ENCODE measurements at places on chromosomes 1 and 21.

DNA sequence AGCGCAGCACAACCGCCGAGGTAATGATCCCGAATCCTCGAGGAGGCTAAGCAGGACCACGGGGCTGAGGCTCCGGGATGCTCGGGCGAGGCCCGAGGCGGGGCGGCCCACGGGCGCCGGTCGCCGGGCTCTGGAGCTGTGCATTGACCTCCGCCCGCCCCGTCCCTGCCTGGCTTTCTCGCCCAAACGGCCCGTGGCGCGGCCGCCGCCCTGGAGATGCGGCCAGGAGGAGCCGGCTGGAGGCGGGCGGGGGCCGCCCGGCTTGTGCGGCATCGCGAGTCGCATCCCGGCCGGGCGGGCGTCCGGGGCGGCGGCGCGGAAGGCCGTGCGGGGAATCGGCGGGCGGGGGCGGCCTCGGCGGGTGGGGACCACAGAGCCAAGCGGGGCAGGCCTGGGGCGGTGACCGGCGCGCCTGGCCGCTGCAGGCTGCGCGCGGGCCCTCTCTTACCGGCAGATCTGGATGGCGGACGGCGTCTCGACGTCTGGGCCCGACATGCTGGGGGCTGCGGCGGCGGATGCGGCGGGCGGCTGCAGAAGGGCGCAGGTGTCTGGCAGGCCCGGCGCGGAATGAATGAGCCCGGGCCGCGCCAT is 663 bp downstream of the ACOT7 start:
- DNase-seq, result peak; percentile 59

DNA sequence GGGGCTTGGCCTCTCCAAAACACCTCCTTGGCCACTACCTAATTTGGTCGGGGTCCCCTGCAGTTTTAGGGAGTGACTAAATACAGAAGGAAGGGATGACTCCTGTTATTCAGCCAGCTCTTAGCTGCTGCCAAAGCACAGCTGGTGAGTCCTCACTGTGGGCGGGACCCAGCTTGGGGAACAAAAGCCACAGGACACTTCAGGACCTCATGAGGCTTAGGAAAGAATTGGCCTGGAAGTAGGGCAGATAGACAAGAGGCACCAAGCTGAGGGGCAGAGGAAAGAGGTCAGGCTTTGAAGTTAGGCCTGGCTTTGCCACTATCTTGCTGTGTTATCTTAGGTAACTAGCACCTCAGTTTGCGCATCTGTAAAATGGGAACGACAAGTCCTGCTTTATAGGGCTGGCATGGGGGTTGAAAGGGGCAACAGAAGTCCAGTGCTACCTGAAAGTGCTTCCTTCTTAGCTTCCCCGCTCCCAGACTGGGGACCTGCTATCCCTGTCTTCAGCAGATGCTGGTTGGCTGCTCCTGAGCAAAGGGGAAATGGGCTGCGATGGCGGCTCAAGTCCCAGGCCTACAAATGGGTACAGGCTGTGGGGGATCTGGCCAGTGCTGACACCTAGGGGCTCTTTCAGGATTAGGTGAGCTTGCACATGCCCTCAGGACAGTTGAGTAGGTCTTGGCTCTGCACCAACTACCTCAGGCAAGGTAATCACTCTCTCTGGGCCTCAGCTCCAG is 15.7 kb downstream of the IFI6 start:
- peak; percentile 75 for DNase-seq

- no peak for DNase-seq
Observed at GRCh38 chr1:226793620-226794276, 54.7 kb upstream of the ITPKB start.

GRCh38 chr1:172936088-172936645 is 114.6 kb downstream of the TNFSF18 start:
- no peak for DNase-seq

- DNase-seq, result no peak
Observed at GRCh38 chr1:80917826-80918225, 882.9 kb upstream of the ADGRL2 start.

DNA sequence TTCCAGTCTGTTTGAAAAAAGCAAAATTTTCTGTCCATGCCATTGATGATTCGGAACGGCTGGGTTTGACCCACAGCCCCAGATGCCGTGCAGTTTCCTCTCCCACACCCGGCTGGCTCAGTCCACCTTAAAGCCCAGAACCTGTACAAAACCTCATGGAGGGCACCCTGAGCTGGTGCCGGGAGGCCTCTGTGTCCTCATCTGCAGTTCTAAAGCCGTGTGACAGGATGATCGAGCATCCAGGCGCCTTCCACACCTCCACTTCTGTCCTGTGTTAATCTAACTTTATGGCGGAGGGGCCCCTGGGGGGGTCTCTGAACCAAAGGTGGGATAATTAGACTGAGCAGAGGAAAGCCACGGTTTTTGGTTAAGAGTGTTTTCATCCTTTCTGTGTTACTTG is 49.6 kb downstream of the SLC37A1 start:
- no peak for DNase-seq

DNA sequence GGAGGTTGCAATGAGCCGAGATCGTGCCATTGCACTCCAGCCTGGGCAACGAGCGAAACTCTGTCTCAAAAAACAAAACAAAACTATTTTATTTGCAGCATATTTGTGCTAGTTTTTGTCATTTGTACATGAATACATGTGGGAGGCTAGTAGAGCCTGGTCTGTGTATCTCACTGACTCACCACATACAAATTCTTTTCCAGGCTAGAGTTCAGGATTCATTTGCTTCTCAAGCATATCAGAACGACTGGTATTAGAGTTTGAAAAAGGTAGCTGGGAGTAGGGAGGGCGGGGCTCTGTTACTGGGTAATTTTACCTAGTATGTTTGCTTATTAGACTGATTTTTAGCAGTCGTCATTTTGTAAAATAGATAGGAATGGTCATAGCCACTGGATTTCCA is 4.5 kb upstream of the TOR3A start:
- DNase-seq, result peak; percentile 41

GRCh38 chr1:27070390-27071048 is 57.9 kb upstream of the TENT5B start:
- DNase-seq, result no peak

GRCh38 chr1:156908541-156908940 is 11.9 kb upstream of the LRRC71 start:
- no peak for DNase-seq

- no peak for DNase-seq
Observed at GRCh38 chr1:193588311-193589082, 402.1 kb upstream of the B3GALT2 start.

DNA sequence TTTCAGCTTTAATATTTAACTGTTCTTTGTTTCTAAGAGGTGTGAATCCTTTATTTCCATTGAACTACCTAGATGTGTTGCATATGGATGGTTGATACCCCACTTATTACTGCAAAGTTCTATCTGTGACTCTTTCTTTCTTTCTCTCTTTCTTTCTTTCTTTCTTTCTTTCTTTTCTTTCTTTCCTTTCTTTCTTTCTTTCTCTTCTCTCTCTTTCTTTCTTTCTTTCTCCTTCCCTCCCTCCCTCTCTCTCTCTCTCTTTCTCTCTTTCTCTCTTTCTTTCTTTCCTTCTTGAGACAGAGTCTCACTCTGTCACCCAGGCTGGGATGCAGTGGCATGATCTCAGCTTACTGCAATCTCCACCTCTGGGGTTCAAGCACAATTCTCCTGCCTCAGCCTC is 34.1 kb downstream of the GABPB2 start:
- no peak for DNase-seq

DNA sequence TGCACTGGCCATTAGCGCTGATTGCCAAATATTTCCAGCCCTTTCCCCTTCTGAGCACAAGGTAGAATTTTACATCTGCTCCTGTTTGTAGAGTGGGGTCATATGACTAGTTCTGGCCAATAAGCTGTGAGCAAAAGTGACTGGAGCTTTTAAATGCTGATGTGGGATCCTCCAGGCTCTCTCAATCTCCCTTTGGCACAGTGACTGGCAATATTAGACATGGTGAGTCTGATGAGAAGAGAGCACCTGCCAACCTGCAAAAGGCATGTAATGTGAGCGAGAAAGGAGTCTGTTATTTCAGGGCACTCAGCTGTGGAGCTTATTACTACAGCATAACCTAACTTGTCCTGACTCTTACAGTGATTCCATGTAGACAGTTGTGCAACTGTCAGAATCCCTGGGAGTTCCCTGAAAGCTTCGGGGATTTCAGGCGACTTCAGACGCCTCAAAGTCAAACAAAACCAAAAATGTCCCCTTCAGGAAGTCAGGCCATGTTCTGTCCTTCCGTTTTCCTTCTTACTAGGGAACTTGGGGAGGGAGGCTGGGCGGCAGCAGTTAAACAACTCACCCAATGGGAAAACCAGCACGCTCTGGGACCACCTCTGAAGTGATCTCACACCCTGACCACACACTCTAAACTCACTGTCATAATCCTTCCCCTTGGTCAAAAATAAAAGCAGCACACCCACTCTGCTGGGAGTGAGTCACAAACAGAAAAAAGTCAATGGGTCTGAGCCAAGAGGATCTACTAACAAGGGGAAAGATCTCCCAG is 3.6 kb upstream of the RASSF5 start:
- DNase-seq, result peak; percentile 89

- no peak for DNase-seq
Observed at GRCh38 chr1:207335138-207335537, 13.7 kb downstream of the CD55 start.

GRCh38 chr1:27522432-27523336 is 32.7 kb upstream of the WASF2 start:
- no peak for DNase-seq

DNA sequence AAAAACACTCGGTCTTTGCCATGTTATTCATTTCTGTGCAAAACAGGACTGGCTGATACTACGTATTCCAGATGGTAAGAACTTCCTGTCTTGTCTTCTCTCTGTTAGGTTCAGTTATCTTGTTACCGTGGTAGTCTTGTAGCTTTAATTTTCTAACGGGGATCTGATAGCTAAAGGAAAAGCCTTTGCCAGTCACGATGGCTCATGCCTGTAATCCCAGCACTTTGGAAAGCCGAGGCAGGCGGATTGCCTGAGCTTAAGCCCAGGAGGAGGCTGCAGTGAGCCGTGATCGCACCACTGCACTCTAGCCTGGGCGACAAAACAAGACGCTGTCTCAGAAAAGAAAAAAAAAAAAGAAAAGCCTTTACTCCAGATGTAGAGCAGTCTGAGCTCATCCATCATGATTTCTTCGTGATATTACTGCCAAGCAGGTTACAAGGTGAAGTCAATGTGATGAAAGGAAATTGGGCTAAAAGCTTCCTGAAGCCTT is 11.1 kb upstream of the MSTO1 start:
- DNase-seq, result no peak

DNA sequence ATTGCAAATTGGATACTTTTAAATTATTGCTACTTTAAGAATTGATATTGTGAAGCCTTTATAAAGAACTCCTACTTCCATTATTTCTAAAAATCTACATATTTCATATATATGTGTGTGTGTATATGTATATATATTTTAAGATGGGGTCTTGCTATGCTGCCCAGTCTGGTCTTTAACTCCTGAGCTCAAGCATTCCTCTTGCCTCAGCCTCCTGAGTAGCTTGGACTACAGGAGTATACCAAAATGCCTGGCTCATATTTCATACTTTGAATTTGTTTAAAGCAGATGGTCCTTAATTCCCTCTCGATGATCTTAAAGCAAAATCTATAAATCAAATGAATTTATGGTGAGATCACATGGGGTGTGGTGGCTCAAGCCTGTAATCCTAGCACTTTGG is 25.1 kb upstream of the CPLANE2 start:
- no peak for DNase-seq

DNA sequence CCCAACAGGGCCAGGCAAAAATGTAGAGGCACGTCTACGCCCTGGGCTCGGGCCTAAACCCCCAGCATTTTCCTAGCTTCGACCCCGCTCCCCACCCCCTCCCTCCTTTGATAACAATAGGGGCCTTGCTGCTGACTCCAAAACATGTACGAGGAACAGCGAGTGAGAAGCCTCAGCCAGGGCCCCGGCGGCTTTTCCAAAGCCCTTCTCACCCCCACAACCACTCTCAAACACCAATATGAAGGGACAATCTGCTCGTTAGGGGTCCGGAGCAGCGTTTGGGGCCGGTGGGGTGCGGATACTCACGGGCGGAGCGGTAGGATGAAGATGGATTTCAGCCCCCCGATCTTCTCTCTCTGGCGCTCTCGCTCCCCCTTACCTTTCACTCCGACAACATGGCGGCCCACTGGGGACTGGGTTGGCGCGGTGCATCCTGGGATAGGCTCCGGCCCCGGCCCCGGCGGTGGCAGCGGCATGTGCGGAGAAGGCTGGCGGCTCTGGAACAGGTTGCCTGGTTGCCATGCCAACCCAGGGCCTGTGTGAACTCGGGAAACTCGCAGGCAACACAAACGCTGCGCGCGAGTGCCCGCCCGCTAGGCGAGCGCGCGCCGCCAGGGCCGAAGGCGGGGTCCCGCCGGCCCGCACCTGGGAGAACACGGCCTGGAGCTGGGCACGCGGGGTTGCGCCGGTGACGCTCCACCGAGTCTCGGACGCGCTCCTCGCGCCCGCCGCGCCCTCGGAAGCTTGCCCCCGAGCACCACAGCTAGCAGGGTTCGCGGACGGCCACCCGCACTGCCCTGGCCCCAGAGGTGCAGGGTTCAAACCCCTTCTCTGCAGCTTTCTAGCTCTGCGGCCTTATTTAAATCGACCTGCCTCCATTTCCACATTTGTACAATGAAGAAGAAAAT is at the start of gene PUM1:
TSS of gene PUM1 (minus strand) at position 408 of the 908 bp plus-strand sequence. CDS start 6,151 bp downstream, outside the sequence.
- peak; percentile 98 for DNase-seq

DNA sequence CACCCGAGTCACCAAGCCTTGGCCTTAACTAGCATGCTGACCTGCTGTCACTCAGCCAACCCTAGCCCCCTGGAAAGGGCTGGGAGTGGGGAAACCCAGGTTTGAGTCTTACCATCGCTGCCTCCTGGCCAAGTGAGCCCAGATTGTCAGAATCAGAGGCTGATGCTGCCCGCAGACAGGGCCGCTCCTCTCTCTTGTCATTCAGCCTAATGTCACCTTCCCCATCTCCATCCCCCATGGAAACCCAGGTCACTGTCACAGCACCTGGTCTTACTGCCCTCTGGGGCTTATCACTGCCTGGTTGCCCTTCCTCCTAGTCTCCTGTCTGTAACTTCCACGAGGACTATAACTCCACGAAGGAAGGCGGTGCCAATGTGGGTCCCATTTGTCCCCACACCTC is 53.6 kb upstream of the CASZ1 start:
- no peak for DNase-seq

DNA sequence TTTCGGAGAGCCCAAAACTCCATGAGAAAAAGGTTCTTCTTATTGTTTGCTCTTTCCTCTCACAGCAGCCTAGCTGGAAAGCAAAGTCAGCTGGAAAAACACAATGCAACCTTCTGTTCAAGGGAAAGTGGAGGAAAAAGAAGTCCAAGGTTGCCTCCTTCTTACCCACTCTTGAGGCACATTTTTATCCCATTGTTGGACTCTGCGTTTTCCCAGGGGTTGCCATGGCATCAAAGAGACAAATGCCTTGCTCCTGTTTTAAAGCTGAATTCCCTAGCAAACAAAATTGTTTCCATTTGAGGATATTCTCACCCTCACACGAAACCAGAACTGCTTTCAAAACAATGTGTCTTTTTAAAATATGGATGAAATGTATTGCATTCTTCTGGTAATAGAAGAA is 45.1 kb upstream of the PALMD start:
- no peak for DNase-seq
